Endothelial cell of umbilical vein (primary cell): ENCODE measurements at places on chromosomes 7 and 10. TPM values are rescaled to one million over a fixed set of nuclear protein-coding genes. Genes with fewer than 3 reads are reported as not detected.

GRCh38 chr7:112538726-112539255, 58.0 kb downstream of the LSMEM1 start:
- no peak for DNase-seq

DNA sequence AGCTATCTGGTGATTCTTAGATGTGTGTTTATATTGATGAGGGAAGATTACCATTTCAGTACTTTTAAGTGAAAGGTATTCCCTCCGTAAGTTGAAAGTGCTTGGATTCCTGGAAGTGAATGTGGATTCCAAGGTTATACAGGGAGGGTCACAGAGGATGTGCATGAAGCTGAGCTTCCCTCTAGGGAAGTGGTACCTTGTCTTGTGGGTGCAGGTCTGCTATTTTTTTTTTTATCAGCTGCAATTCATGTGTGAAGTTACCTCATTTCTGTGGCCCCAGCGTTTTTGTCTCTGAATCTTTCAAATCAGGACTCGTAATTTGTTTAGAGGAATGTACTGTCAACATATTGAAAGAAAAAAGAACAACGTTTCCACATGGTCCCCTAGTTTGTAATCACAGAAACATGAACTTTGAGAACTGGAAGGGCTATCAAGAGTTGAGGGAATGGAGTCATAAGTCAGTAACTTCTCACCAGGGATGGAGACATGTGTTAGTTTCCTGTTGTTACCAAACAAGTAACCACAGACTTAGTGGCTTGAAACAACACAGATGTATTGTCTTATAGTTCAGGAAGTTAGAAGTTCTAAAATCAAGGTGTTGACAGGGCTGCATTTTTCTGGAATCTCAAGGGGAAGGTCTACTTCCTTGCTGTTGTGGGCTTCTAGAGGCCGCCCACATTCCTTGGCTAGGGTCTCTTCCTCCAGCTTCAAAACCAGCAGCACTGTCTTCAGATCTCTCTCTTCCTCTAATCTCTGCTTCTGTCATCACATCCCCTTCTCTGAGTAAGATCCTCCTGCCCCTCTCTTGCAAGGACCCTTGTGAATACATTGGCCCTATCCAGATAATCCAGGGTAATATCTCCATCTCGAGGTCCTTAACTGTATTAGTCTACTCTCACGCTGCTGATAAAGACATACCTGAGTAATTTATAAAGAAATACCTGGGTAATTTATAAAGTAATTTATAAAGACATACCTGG, 64.4 kb downstream of the RAB18 start:
- no peak for DNase-seq

DNA sequence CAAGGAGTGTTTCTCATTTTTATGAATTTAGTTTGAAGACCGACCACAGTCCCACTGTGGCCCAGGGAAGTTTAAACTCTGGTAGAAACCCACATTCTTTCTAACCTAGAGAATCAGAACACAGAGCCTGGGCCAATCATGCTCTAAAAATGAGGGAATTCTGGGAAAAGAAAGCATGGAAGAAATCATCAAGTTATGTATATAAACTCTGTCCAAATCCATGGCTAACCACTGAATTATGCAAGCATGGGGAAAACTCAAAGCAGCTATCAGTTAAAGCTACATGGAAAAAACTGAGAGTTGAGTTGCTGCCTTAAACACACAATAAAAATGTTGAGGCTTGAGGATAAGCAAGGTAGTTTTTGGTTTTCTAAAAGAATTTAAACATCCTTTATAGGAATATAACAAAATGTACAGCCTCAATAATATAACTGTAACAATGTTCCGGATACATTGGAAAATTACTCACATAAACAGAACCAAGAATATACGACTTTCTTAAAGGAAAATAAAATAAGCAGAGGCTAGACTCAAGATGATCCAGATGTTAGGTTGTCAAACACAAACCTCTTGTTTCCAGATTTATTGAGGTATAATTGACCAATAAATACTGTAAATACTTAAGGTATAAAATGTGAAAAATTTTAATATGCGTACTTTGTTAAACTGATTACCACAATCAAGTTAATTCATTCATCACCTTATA, 311.2 kb upstream of the GNAI1 start:
- DNase-seq = no peak

Gene PKD2L1
- not detected in 2 replicates for polyA plus RNA-seq

GRCh38 chr7:102066476-102066875, 220.2 kb upstream of the SH2B2 start:
- DNase-seq = no peak

Gene H2BK1
- polyA plus RNA-seq = not detected in 2 replicates

- DNase-seq = no peak
Measured at GRCh38 chr10:59896191-59896590, 10.2 kb downstream of the CCDC6 start.

DNA sequence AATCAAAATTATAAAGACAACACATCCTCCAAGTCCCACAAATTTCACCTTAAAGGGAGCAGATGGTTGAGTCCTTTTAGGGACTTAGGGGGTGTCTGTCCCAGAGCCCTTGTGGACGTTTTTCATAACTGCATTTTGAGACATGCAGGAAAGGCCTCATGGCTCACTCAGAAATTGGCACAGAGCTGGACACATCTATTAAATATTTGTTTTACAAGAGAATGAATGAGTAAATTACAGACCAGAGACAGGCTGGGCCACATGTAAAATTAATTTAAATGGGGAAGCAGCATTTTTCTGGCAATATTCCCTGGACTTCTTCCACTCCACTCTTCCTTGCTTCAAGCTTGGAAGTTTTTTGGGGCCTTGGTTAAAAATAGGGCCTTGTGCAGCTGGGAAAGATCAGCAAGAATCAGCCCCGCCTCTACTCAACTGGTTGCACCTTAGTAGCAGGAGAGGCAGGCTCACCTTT, 20.0 kb downstream of the LAMB1 start:
- no peak for DNase-seq

- DNase-seq = no peak
Measured at GRCh38 chr7:99235925-99236324, 28.0 kb upstream of the KPNA7 start.

Gene LRRD1
- polyA plus RNA-seq = 0.03 TPM in 1 of 2 replicates, not detected in the other

Gene HTR5A
- polyA plus RNA-seq = not detected in 2 replicates

Gene TRPV5
- not detected in 2 replicates for polyA plus RNA-seq

Gene TMEM213
- not detected in 2 replicates for polyA plus RNA-seq
